ENCODE measurements at places on chromosomes 5 and 9.

- DNase-seq = no peak
Observed at GRCh38 chr5:76245590-76245989, 157.5 kb upstream of the IQGAP2 start.

GRCh38 chr9:130940693-130941576 lies 1.9 kb upstream of the FIBCD1 start:
- peak; percentile 81 for DNase-seq

DNA sequence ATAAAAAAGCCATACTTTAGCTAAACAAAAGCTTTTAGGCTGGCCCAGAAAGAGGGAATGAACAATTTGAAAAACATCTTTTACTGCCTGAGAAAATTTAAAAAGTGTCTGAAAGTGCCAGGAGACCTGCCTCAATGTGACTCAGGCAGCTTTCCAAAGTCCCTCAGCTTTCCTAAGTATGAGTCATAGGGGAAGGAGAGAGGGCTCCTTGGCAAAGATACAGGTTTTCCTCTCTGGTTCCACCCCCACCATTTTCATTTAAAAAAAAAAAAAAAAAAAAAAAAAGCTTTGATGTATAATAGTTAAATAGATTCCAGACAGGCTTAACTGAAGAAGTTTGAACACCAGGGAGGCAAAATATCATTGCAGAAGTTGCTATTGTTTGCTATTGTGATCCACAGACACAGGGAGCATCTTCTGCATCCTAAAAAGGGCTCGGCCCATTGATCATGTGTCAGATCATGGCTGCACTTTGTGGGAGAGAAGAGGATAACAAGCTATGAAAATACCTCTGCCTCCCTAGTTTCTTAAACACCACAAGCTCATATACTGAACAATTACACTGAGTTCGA lies 71.5 kb downstream of the MRPS27 start:
- DNase-seq = no peak

GRCh38 chr5:107389775-107390148 lies 281.0 kb downstream of the EFNA5 start:
- no peak for DNase-seq

DNA sequence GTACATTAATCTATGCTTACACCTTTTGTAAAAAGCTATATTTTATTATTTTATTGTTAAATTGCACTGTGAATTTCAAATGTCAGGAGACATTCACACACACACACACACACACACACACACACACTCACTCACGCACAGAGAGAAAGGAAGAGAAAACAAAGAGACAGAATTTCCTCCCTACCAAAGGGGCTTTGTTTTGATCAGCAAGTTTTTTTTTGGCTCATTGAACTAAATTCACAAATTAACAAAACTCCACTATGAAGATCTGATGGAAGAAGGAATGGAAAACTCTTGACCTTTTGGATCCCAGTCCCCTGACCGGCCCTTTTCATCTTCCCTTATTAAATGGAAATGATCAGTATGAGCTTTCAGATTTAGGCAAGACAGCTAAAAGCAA lies 161.2 kb downstream of the PDE4D start:
- no peak for DNase-seq

GRCh38 chr5:115471345-115472063 lies 73.1 kb downstream of the FEM1C start:
- DNase-seq = no peak

GRCh38 chr5:56514245-56514644 lies 281.1 kb upstream of the ANKRD55 start:
- no peak for DNase-seq

- DNase-seq = no peak
Observed at GRCh38 chr5:58827463-58827862, 244.6 kb downstream of the RAB3C start.

DNA sequence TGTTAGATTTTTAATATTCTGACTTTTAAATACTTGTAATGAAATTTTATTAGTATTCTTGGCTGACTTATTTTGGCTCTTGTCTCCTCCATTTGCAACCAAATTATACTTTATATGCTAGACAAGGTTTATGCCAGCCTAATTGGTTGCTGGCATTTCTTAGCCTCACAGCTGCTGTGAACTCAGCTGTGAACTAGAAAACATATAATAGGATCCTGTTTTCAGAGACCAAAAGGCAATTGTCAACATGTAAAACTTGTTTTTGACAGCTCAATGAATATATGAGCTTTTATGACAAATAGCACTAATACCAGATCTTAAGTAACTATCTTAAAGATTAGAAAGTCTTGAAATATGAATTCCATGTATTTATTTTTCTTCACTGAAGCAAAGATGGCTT lies 25.9 kb downstream of the KIF2A start:
- no peak for DNase-seq

All from germinal center (tissue), 1 donor.